Activated CD4-positive, alpha-beta T cell treated with anti-CD3 and anti-CD28 coated beads, Interleukin-2, amount 10 ng/mL, durations not matched to agents 7 days and 5 days (primary cell): ENCODE measurements at places on chromosomes 5 and 9. TPM values are rescaled to one million over a fixed set of nuclear protein-coding genes. Genes with fewer than 3 reads are reported as not detected.

- no peak overlapping the region for H3K4me3 ChIP-seq
- H3K36me3 ChIP-seq: no peaks in the 10 kb centered on the region
- peaks cover 23% of the 10 kb centered on the region for H3K27me3 ChIP-seq
- no peak overlapping the region for H3K27ac ChIP-seq
Measured at GRCh38 chr9:89592213-89592815, 12.5 kb upstream of the GADD45G start.

- H3K27me3 ChIP-seq: no peaks in the 10 kb centered on the region
- H3K36me3 ChIP-seq: no peaks in the 10 kb centered on the region
- no peak overlapping the region for H3K27ac ChIP-seq
- DNase-seq: no peak
Measured at GRCh38 chr5:16987776-16988175, 51.7 kb upstream of the MYO10 start.

The SIT1 gene
- total RNA-seq: 202 TPM

The ZBTB43 gene
- total RNA-seq: 17.0 TPM

DNA sequence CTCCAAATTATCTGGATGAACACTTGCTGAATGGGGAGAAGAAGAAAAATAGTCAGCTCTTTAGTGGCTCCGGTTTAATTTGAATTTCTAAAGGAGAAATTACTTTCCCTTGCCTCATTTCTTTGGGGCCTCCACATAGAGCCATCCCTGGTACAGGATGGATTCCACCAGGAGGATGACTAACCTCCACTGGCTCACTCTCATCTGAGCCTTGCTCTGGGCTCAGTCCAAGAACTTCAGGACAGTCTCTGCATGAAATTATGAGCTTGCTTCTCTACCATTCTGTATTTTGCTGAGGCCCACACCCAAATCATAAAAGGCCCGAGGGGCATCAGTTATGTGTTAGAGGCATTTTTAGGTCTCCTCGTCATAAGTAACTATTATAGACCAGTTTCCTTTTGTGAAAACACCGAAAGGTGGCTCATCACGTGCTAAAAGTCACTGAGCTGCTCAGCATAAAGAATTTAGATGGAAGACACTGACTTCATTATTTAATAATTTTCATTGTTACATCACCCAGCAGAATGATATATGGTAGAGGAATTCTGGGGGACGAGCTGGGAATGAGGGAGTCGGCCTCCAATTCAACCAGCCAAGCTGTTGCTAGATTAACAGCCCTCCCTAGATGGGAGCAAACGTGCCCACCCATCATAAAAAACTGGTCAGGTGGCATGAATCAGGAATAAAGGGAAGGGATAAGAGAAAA lies 222.1 kb downstream of the TARS1 start:
- no peak for DNase-seq
- peaks cover 2% of the 10 kb centered on the region for H3K27me3 ChIP-seq
- no peak overlapping the region for H3K27ac ChIP-seq
- no peaks in the 10 kb centered on the region for H3K4me1 ChIP-seq
- H3K4me3 ChIP-seq: no peak overlapping the region
- H3K36me3 ChIP-seq: no peaks in the 10 kb centered on the region

The LAMC3 gene
- total RNA-seq: 0.27 TPM

- H3K4me1 ChIP-seq: no peaks in the 10 kb centered on the region
- DNase-seq: no peak
- no peak overlapping the region for H3K4me3 ChIP-seq
Measured at GRCh38 chr9:95411054-95411892, 93.8 kb upstream of the FANCC start.

GRCh38 chr9:92324889-92325268 lies 271 bp downstream of the NOL8 start:
- peaks cover 45% of the 10 kb centered on the region for H3K4me1 ChIP-seq
- no peaks in the 10 kb centered on the region for H3K27me3 ChIP-seq
- H3K27ac ChIP-seq: peak overlapping the region; percentile 99
- H3K4me3 ChIP-seq: peak overlapping the region; percentile 99

The SPINK4 gene
- not detected for total RNA-seq

The PCDHGA3 gene
- not detected for total RNA-seq

DNA sequence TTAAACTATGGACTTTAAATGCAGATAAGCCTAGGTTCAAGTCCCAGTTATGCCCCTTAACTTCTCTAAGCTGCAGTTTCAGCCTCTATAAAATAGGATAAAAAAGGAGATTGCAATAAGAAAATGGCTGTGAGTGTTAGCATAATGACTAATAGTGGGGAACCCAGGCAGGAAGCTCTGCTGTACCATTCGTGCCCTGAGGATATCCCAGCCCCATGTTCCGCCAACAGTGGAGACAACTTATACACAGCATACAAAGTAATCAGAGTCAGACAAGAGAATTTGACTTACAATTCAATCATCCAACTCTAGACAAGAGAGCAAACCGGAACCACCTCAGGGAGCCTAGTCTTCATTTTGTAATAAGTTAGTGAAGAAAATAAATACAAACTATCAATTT lies 141.5 kb upstream of the FSTL4 start:
- H3K36me3 ChIP-seq: no peaks in the 10 kb centered on the region
- no peak for DNase-seq
- no peak overlapping the region for H3K4me3 ChIP-seq
- no peaks in the 10 kb centered on the region for H3K4me1 ChIP-seq
- H3K27me3 ChIP-seq: peaks cover 22% of the 10 kb centered on the region

DNA sequence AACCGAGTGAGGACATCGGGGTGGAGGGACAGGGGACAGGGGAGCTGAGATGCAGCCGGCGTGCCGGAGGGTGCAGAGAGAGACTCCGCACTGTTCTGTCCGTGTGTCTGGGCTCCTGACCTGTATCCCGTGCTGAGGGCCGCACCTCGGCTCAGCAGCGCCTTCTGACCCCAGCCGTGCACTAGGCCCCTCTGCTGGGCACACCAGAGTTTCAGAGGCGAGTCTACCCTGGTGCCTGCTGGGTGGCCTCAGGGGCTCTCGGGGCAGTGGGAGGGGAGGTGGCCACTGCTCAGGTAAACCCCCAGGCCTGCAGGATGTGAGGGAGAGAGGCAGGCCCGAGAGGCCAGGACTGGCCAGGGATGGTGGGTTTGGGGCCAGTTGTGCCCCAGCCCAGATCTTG lies 100.2 kb downstream of the RXRA start:
- DNase-seq: no peak
- no peaks in the 10 kb centered on the region for H3K27me3 ChIP-seq
- H3K4me1 ChIP-seq: no peaks in the 10 kb centered on the region
- H3K27ac ChIP-seq: no peak overlapping the region
- H3K4me3 ChIP-seq: no peak overlapping the region
- no peaks in the 10 kb centered on the region for H3K36me3 ChIP-seq

- H3K4me3 ChIP-seq: no peak overlapping the region
- H3K4me1 ChIP-seq: no peaks in the 10 kb centered on the region
- H3K36me3 ChIP-seq: no peaks in the 10 kb centered on the region
Measured at GRCh38 chr9:76962732-76963131, 56.7 kb upstream of the FOXB2 start.

DNA sequence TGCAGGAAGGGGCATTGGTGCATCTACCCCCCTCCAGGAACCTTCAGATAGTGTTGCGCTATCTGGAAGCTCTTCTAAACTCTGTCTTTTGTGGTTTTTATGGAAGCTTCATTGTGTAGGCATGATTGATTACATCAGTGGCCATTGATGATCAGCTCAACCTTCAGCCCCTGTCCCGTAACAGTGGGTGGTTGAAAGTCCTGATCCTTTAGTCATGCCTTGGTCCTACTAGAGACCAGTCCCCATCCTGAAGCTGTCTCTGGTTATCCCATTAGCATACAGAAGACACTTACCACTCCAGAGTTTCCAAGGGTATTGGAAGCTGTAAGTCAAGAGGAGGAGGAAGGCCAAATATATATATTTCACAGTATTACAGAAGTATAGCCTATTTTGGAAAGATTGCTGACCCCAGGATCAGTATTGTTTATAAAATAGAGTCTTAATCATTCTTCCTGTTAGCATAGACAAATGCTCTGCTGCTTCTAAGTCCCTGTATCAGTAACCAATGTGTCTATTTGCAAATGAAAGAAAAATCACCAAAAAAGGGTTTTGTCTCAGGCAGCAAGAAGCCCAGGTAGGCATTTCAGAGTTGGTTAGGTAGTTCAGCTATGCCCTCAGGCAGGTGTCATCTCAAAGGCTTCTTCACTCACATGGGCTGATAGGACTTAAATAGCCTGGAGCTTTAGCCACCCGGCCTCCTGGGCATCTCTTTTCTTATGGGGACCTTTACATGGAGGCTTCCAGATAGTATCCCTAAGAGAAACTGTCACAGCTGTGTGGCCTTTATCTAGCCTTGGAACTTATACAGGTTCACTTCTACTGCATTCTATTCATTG lies 41.6 kb downstream of the SPIN1 start:
- DNase-seq: no peak
- H3K27me3 ChIP-seq: no peaks in the 10 kb centered on the region
- H3K4me3 ChIP-seq: no peak overlapping the region
- H3K4me1 ChIP-seq: peaks cover 16% of the 10 kb centered on the region
- H3K27ac ChIP-seq: no peak overlapping the region

DNA sequence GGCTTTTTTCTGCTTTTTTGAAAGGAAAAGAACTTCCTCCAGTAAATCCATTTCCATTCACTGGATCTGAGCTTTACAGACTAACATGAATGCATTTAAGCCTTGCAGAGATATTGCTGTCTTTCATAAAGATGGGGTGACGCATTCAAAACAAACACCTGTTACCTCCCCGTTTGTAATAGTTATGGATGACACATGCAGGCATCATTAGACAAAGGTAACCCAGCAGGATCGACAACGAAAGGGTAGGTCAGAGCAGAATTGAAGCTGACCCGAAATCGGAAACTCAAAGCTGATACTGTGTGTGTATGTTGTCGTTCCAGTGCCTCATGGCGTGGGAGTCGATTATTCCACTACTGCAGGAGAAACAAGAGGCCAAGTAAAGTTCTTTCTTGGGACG lies 22.2 kb downstream of the SLC46A2 start:
- DNase-seq: no peak
- peaks cover 12% of the 10 kb centered on the region for H3K4me1 ChIP-seq
- no peaks in the 10 kb centered on the region for H3K27me3 ChIP-seq
- no peak overlapping the region for H3K4me3 ChIP-seq

The STKLD1 gene
- 2.0 TPM for total RNA-seq

The DNAJC25 gene
- total RNA-seq: 4.7 TPM

GRCh38 chr5:172143875-172144274 lies 44.1 kb downstream of the STK10 start:
- peaks cover 57% of the 10 kb centered on the region for H3K36me3 ChIP-seq
- H3K27me3 ChIP-seq: no peaks in the 10 kb centered on the region
- no peak for DNase-seq

DNA sequence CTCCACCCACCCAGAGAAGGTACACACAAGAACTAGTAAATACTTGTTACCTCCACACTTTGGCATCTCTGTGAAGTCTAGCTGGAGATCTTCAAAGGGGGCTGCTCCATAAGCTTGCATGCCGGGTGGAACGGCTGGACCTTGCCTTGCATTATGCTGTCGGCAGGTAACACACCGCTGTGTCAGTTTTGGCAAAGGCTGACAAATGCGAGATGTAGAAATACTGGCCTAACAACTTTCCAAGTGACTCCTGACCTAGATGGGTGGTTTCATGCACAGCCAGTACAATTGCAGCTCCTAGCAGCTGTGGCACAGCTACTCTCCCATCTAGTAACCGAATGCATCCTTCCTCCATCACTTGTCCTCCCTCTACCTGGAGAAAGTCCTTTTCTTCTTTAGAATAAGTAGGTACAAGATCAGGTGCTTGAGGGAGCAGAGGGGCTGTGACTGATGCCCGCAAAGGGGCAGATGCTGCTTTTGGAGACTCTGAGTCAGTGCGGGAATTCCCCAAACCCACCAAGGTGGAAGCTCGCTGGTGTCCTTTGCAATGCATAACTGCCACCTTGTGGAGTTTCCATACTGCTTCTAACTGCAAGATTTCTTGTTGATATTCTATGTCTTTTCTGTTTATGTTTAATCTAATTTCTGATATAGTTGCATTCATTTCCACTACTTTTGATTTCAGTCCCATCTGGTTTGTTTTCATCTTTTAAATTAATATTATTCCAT lies 78.4 kb downstream of the TMEM161B start:
- no peaks in the 10 kb centered on the region for H3K27me3 ChIP-seq
- no peak overlapping the region for H3K4me3 ChIP-seq
- H3K4me1 ChIP-seq: no peaks in the 10 kb centered on the region
- H3K27ac ChIP-seq: no peak overlapping the region
- peaks cover 59% of the 10 kb centered on the region for H3K36me3 ChIP-seq

DNA sequence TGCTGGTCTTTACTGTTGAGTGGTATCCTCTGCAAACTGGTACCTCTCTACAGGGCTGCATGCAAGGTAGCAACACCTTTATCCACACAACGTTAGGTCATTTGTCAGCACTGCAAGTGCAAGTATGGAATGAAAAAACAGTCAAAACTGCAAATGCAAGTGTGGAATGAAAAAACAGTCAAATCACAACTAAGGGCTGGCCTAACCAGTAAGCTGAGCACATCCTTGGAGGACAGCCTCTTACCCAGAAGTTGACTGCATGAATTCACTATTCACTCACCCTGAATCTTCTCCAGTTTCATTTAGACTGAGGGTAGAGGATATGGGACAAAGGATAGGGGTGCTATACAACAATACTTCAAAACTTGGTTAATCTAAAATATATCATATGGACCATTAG lies 158.4 kb downstream of the PPP2R2B start:
- no peaks in the 10 kb centered on the region for H3K36me3 ChIP-seq
- H3K27me3 ChIP-seq: no peaks in the 10 kb centered on the region
- DNase-seq: no peak
- H3K27ac ChIP-seq: no peak overlapping the region

The SLC34A1 gene
- total RNA-seq: 0.27 TPM

DNA sequence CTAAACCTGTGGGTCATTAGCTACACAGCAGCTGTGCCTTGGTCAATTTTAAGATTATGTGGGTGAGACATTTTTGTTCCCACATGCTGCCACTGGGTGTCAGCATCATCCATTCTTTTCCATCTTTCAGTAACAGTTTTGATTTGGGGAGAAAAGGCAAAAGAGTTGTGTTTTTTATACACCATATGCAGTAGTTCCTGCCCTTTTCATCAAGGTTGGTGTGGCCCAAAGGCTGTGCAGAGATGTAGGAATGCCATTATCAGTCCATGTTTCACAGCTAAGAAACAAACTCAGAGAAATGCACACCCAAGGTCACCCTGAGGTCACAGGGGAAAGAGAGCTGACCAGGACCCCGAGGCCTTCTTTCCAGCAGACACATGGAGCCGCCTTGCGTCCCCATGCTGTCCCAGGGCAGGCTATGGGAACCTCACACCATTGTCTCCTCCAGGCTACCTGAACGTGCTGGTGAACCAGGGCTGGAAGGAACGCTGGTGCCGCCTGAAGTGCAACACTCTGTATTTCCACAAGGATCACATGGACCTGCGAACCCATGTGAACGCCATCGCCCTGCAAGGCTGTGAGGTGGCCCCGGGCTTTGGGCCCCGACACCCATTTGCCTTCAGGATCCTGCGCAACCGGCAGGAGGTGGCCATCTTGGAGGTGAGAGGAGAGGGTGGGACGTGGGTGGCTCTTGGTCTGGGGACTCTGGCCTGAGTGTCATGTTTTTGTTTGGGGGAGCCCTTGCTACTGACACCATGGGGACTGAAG lies 27.8 kb upstream of the GRPEL2 start:
- peaks cover 3% of the 10 kb centered on the region for H3K4me1 ChIP-seq
- no peaks in the 10 kb centered on the region for H3K27me3 ChIP-seq
- H3K36me3 ChIP-seq: no peaks in the 10 kb centered on the region
- no peak overlapping the region for H3K4me3 ChIP-seq
- peak; percentile 53 for DNase-seq
